ENCODE measurements at places on chromosomes 4 and X.

DNA sequence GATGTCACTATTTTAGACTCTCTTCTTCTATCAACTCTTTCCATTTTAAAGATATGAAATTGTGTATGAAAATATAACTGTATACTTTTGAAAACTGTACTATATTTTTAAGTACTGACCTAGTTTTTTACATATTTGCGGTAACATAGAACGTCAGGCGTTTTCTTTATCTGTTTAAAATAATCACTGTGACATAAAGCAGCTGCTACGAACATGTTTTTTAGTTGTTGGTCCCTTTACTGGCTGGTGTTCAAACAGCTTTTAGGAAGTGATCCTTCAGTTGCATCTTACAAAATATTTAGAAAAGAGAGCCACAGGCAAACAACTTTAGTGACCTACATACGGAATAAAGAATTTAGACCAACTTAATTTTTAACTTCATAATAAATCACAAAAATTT, 73.1 kb downstream of the METTL14 start:
- H3K4me3 ChIP-seq = no peak overlapping the region
- H3K27ac ChIP-seq = no peak overlapping the region
- peaks cover 15% of the 10 kb centered on the region for H3K36me3 ChIP-seq
- DNase-seq = no peak
- H3K4me1 ChIP-seq = no peaks in the 10 kb centered on the region
- H3K27me3 ChIP-seq = no peaks in the 10 kb centered on the region

- peaks cover 6% of the 10 kb centered on the region for H3K36me3 ChIP-seq
- peaks cover 20% of the 10 kb centered on the region for H3K4me1 ChIP-seq
- no peak overlapping the region for H3K4me3 ChIP-seq
Measured at GRCh38 chr4:26369581-26369980, 48.8 kb downstream of the RBPJ start.

DNA sequence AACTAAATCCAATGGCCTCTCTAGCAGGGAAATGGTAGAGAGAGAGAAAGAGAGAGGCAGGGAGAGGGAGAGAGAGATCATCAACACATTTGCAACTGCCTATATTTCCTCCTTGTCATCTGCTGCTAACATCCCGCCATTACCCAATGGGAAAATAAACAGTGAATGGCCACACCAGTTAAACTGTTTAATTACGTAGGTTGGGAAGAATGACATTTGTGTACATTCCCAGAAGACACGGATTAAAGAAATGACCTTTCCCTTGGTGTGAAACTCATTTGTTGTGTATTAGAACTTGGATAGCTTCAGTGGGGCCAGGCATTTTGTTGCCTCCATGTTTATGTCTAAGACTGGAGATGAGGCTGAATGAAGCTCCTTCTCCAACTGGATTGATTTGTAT, 95.8 kb upstream of the GPC4 start:
- H3K4me1 ChIP-seq = no peaks in the 10 kb centered on the region
- H3K27me3 ChIP-seq = no peaks in the 10 kb centered on the region
- DNase-seq = no peak
- no peak overlapping the region for H3K27ac ChIP-seq
- no peaks in the 10 kb centered on the region for H3K36me3 ChIP-seq
- H3K4me3 ChIP-seq = no peak overlapping the region

GRCh38 chr4:159977907-159978617, 875.2 kb downstream of the RAPGEF2 start:
- H3K27me3 ChIP-seq = no peaks in the 10 kb centered on the region
- no peak overlapping the region for H3K27ac ChIP-seq
- H3K4me3 ChIP-seq = no peak overlapping the region
- H3K36me3 ChIP-seq = no peaks in the 10 kb centered on the region

GRCh38 chr4:45358573-45359506, 632.5 kb upstream of the GNPDA2 start:
- H3K36me3 ChIP-seq = no peaks in the 10 kb centered on the region
- H3K4me3 ChIP-seq = no peak overlapping the region
- H3K27ac ChIP-seq = no peak overlapping the region

- no peak for DNase-seq
- H3K27ac ChIP-seq = no peak overlapping the region
- H3K4me1 ChIP-seq = peaks cover 3% of the 10 kb centered on the region
- no peaks in the 10 kb centered on the region for H3K27me3 ChIP-seq
Measured at GRCh38 chr4:7612311-7612897, 177.7 kb upstream of the PSAPL1 start.

GRCh38 chr4:101081695-101082369, 265.5 kb downstream of the PPP3CA start:
- peaks cover 16% of the 10 kb centered on the region for H3K36me3 ChIP-seq
- H3K27me3 ChIP-seq = no peaks in the 10 kb centered on the region
- H3K4me1 ChIP-seq = peaks cover 10% of the 10 kb centered on the region

DNA sequence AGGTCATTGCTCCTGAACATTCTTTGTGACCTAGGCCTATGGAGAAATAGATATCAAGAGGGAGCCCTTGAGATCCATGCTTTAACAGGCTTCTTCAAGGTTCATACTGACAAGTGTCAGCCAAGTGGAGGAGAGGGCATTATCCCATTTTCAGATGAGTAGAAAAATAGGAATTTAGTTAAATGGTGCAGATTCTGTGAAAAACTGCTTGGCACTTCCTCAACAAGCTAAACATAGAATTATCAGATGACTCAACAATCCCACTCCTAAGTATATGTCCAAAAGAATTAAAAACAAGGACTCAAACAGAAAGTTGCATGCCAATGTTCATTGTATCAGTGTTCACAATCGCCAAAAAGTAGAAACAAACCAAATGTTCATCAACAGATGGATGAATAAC, 43.8 kb upstream of the KCNIP4 start:
- no peaks in the 10 kb centered on the region for H3K4me1 ChIP-seq
- H3K4me3 ChIP-seq = no peak overlapping the region
- H3K27me3 ChIP-seq = no peaks in the 10 kb centered on the region
- H3K27ac ChIP-seq = no peak overlapping the region

- peaks cover 3% of the 10 kb centered on the region for H3K4me1 ChIP-seq
- no peaks in the 10 kb centered on the region for H3K36me3 ChIP-seq
- no peak overlapping the region for H3K27ac ChIP-seq
- no peak overlapping the region for H3K4me3 ChIP-seq
- DNase-seq = no peak
Measured at GRCh38 chrX:151801980-151802379, 67.4 kb downstream of the CNGA2 start.

All from effector memory CD8-positive, alpha-beta T cell (primary cell).